Activated CD4-positive, alpha-beta T cell treated with anti-CD3 and anti-CD28 coated beads for 36 hours (primary cell): ENCODE measurements at places on chromosomes 5 and 9. TPM values are rescaled to one million over a fixed set of nuclear protein-coding genes. Genes with fewer than 3 reads are reported as not detected.

The KCNMB1 gene
- not detected for total RNA-seq

The PCDHGB6 gene
- not detected for total RNA-seq

The TRPM6 gene
- 0.07 TPM for total RNA-seq

GRCh38 chr5:6183391-6184390, 194.7 kb downstream of the MED10 start:
- H3K27me3 ChIP-seq, result peaks cover 4% of the 10 kb centered on the region
- DNase-seq, result no peak
- no peaks in the 10 kb centered on the region for H3K4me1 ChIP-seq
- H3K36me3 ChIP-seq, result no peaks in the 10 kb centered on the region
- no peak overlapping the region for H3K4me3 ChIP-seq

DNA sequence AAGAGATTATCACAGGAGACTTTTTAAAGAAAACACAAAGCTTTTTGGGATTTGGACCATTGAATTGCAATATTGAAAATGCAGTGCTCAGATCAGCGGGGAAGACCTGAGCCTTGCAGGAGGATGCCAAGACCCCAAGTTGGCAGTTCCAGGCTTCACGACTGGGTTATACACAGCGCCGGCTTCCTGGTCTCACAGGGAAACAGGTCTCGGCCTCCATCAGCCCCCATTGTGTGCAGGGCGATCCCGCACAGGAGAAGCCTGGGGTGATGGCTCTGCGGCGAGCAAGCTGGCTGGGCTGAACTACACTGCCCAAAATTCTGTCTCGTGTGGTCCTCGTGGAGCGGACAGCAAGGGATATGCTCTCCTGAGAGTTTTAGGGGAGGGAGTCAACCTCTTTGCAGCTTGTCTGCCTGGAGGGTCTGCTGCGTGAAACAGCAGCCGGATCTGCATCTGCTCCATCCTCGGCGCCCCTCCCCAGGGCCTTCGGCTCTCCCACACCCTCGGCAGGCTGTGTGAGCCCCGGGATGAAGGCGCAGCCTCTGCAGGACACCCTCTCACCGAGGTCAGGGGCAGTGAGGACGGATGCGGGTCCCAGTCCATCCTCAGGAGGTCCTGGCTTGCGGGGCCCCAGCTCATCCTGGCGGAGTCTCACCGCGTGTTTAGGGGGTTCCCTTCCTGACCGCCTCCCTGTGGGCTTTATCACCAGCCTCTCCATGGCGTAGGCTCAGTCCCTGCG, 60.6 kb downstream of the NSUN2 start:
- H3K36me3 ChIP-seq, result no peaks in the 10 kb centered on the region
- H3K27ac ChIP-seq, result no peak overlapping the region
- no peaks in the 10 kb centered on the region for H3K4me1 ChIP-seq

- DNase-seq, result no peak
- no peak overlapping the region for H3K27ac ChIP-seq
- H3K36me3 ChIP-seq, result peaks cover 4% of the 10 kb centered on the region
- H3K4me3 ChIP-seq, result no peak overlapping the region
- H3K27me3 ChIP-seq, result no peaks in the 10 kb centered on the region
Measured at GRCh38 chr5:64854855-64855254, 86.1 kb downstream of the CWC27 start.

GRCh38 chr5:55899344-55899743, 48.2 kb downstream of the IL31RA start:
- H3K4me1 ChIP-seq, result peaks cover 32% of the 10 kb centered on the region
- no peak overlapping the region for H3K4me3 ChIP-seq
- H3K27me3 ChIP-seq, result peaks cover 11% of the 10 kb centered on the region
- H3K36me3 ChIP-seq, result no peaks in the 10 kb centered on the region
- H3K27ac ChIP-seq, result no peak overlapping the region

DNA sequence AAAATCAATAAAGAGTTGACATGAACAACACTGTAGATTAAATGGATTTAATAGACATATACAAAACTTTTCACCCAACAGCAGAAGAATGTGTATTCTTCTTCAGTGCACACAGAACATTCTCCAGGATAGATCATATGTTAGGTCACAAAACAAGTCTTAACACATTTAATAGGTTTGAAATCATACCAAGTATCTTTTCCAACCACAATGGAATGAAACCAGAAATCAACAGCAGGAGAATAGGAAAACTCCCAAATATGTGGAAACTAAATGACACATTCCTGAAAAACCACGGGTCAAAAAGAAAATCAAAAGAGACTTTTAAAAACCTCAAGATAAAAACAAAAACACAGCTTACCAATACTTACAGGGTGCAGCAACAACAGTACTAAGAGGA, 790.1 kb upstream of the ZNF608 start:
- H3K27me3 ChIP-seq, result no peaks in the 10 kb centered on the region
- no peaks in the 10 kb centered on the region for H3K36me3 ChIP-seq
- DNase-seq, result no peak
- H3K4me3 ChIP-seq, result no peak overlapping the region

GRCh38 chr5:176492431-176492830, 44.2 kb downstream of the FAF2 start:
- peaks cover 11% of the 10 kb centered on the region for H3K4me1 ChIP-seq
- DNase-seq, result no peak
- no peak overlapping the region for H3K4me3 ChIP-seq
- H3K27ac ChIP-seq, result no peak overlapping the region
- peaks cover 44% of the 10 kb centered on the region for H3K36me3 ChIP-seq
- no peaks in the 10 kb centered on the region for H3K27me3 ChIP-seq

- DNase-seq, result peak; percentile 24
- H3K27ac ChIP-seq, result no peak within 1 kb of the TSS
- H3K4me3 ChIP-seq, result no peak within 1 kb of the TSS
- H3K4me1 ChIP-seq, result no peaks in the 10 kb centered on the region
Measured at GRCh38 chr5:141208478-141208877, at the start of gene PCDHB12. Gene PCDHB12 (plus strand): TSS chr5:141208719. CDS start chr5:141208908, 189 bp downstream.

DNA sequence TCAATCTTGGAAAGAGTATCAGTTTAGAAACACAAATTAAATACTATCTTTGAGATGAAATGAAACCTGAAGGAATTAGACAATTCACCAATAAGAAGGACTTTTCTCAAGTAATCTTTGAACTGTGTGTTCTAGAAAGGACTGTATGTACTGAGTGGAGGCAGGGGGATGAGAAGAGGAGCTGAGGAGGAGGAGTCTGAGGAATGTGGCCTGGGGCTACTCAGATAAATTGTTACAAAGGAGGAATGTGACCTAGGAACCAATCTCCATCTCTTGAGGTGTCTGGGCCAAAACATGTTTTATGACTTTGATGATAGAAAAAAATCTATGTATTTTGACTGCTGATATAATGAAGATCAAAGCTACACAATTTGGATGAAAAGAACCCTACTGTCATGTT, 124.3 kb upstream of the ANKRD55 start:
- H3K27me3 ChIP-seq, result no peaks in the 10 kb centered on the region
- no peak for DNase-seq
- H3K4me1 ChIP-seq, result peaks cover 31% of the 10 kb centered on the region
- no peak overlapping the region for H3K27ac ChIP-seq
- H3K36me3 ChIP-seq, result no peaks in the 10 kb centered on the region
- no peak overlapping the region for H3K4me3 ChIP-seq
